ENCODE measurements at places on chromosomes 3 and 15. TPM values are rescaled to one million over a fixed set of nuclear protein-coding genes. Genes with fewer than 3 reads are reported as not detected.

The VILL gene
- total RNA-seq: 2.5 TPM

The DPPA2 gene
- total RNA-seq: not detected

The SKOR1 gene
- total RNA-seq: under 0.01 TPM

The UBL7 gene
- total RNA-seq: 40.3 TPM

The CCDC54 gene
- not detected for total RNA-seq

The RLBP1 gene
- total RNA-seq: not detected

The GOLGA6L9 gene
- 0.77 TPM for total RNA-seq

The FBLN2 gene
- total RNA-seq: 243 TPM

The SIDT1 gene
- 0.28 TPM for total RNA-seq

The MEX3B gene
- 8.6 TPM for total RNA-seq

The PTH1R gene
- total RNA-seq: 0.38 TPM

The C3orf20 gene
- under 0.01 TPM for total RNA-seq

The CFAP20DC gene
- total RNA-seq: 2.0 TPM

The SPTSSB gene
- total RNA-seq: under 0.01 TPM

The DHFR2 gene
- 5.1 TPM for total RNA-seq

The CLK3 gene
- 50.2 TPM for total RNA-seq

The PODXL2 gene
- 2.5 TPM for total RNA-seq

The LAMB2 gene
- total RNA-seq: 360 TPM

The ZPLD1 gene
- total RNA-seq: 0.19 TPM

The FOXB1 gene
- total RNA-seq: not detected

The NPAP1 gene
- not detected for total RNA-seq

The TGM4 gene
- total RNA-seq: not detected

The CCDC13 gene
- total RNA-seq: 0.19 TPM

The C3orf22 gene
- not detected for total RNA-seq

The TLR9 gene
- total RNA-seq: not detected

The ROBO2 gene
- total RNA-seq: under 0.01 TPM

The CACNA2D3 gene
- 0.85 TPM for total RNA-seq

The CEMIP gene
- 1,057 TPM for total RNA-seq

The MANF gene
- total RNA-seq: 196 TPM

The TMEM212 gene
- total RNA-seq: not detected

The AHSG gene
- total RNA-seq: not detected

The GOLGA6L10 gene
- total RNA-seq: 0.19 TPM

The PPM1L gene
- 2.3 TPM for total RNA-seq

The FSIP1 gene
- 1.3 TPM for total RNA-seq

The C3orf85 gene
- not detected for total RNA-seq

The UBAP1L gene
- total RNA-seq: 1.1 TPM

The ADAMTS17 gene
- 0.28 TPM for total RNA-seq

The NAALADL2 gene
- total RNA-seq: 7.3 TPM

The GOLGA8J gene
- total RNA-seq: 0.28 TPM

The FAM43A gene
- total RNA-seq: 33.4 TPM

The CELSR3 gene
- total RNA-seq: 0.85 TPM

The OR5K2 gene
- total RNA-seq: not detected

The COLQ gene
- under 0.01 TPM for total RNA-seq

The CXCR6 gene
- not detected for total RNA-seq

The CHRNA3 gene
- 0.28 TPM for total RNA-seq

The PFKFB4 gene
- 20.3 TPM for total RNA-seq

The CERS3 gene
- total RNA-seq: not detected

The MAGEF1 gene
- 23.4 TPM for total RNA-seq

The STRIT1 gene
- not detected for total RNA-seq

The LRRN1 gene
- total RNA-seq: under 0.01 TPM

The CCDC9B gene
- 18.0 TPM for total RNA-seq

The MRAS gene
- 25.9 TPM for total RNA-seq

The PRR20G gene
- total RNA-seq: not detected

The SMCO1 gene
- total RNA-seq: 0.28 TPM

The BFSP2 gene
- not detected for total RNA-seq
